ENCODE measurements at places on chromosomes 7 and 10. TPM values are rescaled to one million over a fixed set of nuclear protein-coding genes. Genes with fewer than 3 reads are reported as not detected.

The GJD4 gene
- total RNA-seq: 0.22 TPM

The BMPER gene
- 181 TPM for total RNA-seq

The INSYN2A gene
- 0.13 TPM for total RNA-seq

The CCDC172 gene
- total RNA-seq: not detected

The OR2A5 gene
- not detected for total RNA-seq
